Stimulated activated CD4-positive, alpha-beta T cell treated with anti-CD3 and anti-CD28 coated beads, TNF-alpha, amount 100 ng/mL, for 1 hour (primary cell): ENCODE measurements at places on chromosomes 7 and 10.

DNA sequence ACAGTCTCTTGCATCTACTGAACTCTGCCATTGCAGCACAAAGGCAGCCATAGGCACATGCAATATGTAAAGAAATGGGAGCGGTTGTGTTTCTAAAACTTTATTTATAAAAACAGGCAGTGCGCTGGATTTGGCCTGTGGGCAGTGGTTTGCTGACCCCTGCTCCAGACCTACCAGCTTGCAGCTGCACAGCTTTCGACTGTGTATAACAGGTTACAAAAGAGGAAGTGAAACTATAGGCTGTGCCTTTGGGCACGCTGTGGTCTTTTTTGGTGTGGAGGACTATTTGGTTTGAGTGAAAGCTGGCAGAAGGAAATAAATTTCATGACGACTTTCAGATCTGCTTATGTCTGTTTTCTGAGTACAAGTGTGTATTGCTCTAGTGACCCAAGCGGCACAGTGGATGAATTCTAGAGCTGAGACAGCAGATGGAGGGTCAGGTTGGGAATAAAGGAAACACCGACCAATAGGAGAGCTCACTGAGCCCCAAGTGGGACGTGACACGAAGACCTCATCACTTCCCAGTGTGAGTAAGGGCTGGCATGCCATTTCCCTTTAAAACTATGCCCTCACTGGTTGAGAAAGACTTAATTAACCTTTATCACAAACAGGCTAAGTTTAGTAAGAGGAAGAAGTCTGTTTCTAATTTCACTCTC, 152.7 kb downstream of the ANK3 start:
- no peak for DNase-seq

GRCh38 chr10:14787938-14788337, 13.2 kb upstream of the FAM107B start:
- DNase-seq: no peak

DNA sequence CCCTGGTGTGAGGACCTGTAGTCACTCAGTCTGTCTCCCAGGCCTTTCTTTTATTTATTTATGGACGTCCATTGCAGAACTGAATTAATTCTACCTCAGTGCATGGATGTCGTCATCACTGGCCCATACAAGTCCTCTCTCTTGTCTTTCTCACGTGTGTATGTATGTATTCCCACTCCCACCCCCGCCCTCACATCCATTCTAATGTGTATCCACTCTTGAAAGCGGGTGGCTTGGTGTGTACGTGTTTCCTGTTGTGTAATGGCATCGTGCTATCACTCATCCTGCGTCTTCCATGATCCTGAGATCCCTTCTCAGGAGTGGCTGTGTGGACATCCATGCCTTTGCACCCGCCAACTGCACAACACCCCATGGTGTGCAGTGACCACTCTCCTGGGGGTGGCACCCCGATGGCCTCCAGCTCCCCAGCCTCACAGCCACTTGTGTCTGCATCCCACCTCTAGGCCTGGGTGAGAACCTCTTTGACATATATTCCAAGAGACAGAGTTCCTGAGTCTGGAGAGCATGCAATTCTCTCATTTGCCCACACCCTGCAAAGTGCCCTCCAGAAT, 3.0 kb upstream of the AOC1 start:
- DNase-seq: no peak

DNA sequence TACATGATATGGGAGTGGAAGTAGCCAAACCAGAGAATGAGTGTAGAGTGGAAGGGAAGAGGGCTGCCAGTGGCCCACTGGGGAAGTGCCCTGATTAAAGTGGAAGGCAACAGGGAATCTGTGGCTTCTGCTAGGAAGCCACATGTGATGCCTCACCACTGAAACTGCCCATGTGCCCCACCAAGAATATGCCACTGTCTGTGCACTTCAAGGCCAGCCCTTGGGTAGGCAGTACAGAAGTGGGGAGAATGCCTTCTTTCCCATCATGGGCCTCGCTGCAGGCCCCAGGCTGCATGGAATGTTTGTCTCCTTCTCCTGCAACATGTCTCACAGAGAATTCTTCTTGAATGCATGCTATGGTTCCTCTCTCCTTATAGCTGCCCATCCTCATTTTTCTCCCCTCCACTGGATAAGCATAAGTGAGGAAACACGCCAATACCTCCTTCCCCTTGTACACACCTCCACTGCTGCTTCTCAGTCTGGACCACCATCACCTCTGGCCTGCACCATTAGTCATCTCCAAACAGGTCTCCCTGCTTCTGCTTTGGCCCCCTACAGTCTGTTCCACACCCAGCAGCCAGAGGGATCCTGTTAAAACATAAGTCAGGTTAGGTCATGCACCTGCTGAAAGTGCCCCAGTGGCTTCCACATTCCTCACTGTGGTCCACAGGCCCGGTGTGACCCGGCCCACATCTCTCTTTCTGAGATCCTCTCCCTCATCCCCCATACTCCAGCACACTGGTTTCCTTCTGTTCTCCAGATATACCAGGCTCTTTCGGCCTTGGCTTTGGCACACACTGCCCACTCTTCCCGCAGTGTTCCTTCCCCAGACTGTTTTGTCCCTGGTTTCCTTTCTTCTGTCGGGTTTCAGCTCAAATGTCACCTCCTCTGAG, 37.1 kb downstream of the SNX10 start:
- no peak for DNase-seq

DNA sequence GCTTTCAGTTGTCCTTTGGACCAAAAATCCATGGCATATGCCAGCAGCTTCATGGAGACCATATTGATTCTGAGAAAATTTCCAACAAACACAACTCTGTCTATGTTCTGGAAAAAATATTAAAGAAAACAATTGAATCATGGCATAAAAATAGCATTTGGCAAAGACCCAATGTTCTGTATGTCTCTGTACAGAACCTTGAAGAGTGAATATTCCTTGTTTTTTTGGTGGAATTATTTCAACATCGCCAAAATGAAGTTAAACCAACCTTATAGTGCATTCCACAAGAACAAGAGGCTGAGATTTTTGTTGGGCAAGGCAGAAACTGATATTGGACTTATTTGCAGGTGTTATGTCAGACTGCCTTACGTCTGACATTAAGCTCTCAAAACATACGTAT, 53.3 kb upstream of the SLC16A12 start:
- DNase-seq: no peak

- DNase-seq: no peak
These were observed 31.5 kb downstream of the FGFR2 start for GRCh38 chr10:121566755-121567154.
